ENCODE measurements at places on chromosomes 5 and 9.

DNA sequence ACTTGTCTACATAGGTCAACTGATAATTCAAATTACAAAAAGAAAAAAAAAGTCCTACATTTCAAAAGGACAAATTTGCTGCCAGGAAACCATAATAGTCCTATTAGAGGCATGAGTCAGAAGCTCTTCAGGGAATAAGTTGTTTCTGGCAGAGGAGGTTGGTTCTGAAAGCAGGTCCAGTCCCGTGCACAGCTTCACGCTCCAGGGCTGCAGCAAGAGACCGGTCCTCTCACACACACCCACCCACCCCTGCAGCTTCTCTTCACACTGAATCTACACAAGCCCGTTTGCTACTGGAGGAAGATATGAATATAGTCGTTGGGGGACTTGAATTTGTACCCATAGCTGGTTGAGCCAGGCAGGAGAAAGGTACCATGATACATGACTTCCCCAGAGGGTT lies 36.9 kb upstream of the SLC1A3 start:
- no peak for DNase-seq

DNA sequence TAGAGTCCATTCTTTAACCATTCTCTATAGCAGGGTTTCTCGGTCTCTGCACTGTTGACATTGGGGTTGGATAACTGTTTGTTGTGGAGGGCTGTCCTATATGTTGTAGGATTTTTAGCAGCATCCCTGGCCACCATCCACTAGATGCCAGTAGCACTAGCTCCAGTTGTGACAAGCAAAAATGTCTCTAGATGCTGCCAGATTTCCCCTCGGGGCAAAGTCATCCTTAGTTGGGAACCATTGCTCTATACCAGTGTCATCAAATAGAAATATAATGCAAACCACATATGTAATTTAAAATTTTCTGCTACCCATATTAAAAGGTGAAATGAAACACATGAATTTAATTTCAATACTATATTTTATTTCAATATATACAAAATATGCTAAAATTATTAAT lies 2.9 kb downstream of the TTC23L start:
- no peak for DNase-seq

DNA sequence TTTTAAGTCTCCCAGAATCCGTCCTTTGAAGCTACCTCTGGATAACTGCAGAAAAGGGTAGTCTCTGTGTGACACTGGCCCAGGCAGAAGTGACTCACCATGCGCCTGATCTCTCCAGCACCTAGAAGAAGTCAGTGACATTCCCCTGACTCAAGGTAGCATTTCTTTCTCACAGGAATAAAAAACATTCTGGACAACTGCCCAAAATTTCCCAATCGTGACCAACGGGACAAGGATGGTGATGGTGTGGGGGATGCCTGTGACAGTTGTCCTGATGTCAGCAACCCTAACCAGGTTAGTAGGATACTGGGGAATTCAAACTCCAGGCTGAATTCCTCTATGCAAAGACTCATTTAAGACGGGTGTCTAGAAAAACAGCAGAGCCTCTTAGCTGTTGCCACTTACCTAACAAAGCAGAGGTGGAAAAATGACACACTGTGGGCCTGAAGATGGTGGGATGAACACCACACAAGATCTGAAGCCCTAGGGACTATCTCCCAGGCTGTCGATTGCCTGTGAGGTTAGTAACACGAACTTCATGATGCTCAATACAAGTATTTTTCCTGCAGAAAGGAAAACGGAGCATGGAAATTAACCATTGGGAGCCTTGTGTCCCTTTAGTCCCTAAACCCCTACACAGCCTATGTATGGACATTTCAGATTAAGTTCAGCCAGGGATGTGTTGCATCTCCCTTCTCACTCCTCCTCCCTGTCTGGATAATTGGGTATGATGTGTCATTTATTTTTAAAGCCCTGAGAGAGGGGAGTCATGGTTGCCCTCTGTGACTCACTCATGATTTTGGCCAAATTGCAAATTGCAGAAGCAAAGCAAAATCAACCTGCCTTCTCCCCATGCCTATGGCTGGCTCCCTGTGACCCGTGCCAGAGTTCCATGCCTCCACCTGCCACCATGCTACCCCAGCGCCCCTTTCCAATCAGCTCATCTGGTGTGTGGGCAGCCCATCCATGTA lies 37.2 kb downstream of the THBS4 start:
- no peak for DNase-seq

- DNase-seq: no peak
These were observed 744 bp upstream of the PPP2CA start for GRCh38 chr5:134226441-134227192.

DNA sequence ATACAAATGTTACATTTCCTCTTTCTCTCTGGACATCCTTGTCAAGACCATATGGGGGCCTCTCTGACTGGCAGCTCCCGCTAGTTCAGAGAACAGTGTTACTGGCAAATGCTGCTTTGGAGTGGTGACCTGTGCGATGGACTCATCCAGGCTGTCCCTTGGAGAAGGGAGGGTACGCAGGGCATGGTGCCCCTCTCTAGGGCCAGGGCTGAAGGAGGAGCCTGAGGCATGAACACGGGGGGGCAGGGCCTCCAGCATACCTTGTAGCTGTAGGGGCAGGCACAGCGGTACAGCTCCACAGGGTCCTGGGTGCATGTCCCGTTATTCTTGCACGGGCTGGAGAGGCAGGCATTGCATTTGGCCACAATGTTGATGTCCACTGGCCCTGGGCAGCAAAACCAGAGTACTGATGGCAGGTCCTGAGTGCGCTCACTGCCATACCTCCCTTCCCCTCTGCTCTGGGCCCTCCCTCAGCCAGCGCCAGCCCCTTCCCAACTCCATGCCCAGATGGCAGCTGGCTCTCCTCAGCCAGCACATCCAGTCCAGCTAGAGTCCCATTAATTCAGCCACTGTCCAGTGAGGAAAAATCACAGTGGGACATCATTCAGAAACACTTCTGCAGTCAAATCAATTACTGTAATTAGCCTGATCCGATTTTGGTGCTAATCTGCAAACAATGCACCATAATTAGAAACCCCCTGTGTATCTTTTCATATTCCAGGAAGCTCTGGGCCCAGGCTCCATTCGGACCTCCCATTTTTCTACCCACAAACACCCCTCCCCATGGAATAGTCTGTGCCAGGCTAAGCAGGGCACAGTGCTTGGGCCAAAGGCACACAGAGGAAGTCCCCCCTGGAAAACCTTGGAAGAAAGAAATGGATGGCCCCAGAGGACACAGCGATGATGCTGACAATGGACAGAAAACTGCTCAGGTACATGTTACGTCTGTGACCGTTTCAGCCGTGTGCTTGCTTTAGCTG lies 128.8 kb upstream of the PANK3 start:
- DNase-seq: no peak
